ENCODE measurements at places on chromosomes 5 and 9.
A peak's percentile ranks its signal among the peaks of the same experiment; 100 is the strongest.

DNA sequence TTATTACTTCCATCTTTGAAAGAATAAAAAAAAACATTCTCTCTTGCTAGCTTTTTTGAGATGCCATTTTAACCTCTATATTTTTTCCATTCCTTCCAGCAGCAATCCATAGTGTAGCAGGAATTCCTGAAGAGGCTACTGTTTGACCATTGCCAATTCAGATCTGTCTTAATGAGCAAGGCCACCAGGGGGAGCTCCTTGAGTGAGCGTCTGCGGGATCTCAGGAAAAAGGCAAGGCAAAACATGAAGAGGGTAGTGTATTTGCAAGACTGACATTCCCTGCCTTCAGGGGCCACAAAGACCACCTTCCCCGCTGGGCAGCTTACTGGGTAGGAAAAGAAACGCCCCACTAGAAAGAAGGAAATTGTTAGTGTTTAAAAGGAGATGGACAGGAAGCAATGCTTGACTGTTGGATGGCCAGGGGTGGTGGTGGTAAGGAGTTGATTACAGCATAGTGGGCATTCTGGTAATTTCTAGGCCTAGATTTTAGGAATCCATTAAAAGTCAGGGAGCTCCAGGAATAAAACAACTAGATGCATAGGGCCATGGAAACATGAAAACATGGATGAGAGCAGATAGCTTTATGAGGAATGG is 206.6 kb upstream of the HAPLN1 start:
- H3K27me3 ChIP-seq = no peaks in the 10 kb centered on the region
- no peaks in the 10 kb centered on the region for H3K36me3 ChIP-seq
- H3K4me3 ChIP-seq = no peak overlapping the region
- DNase-seq = peak; percentile 76
- H3K27ac ChIP-seq = no peak overlapping the region
- no peaks in the 10 kb centered on the region for H3K4me1 ChIP-seq

- H3K27me3 ChIP-seq = no peaks in the 10 kb centered on the region
- H3K4me1 ChIP-seq = no peaks in the 10 kb centered on the region
- no peak for DNase-seq
- H3K4me3 ChIP-seq = no peak overlapping the region
- H3K36me3 ChIP-seq = no peaks in the 10 kb centered on the region
Measured at GRCh38 chr9:110446171-110446570, 108.5 kb upstream of the TXNDC8 start.

DNA sequence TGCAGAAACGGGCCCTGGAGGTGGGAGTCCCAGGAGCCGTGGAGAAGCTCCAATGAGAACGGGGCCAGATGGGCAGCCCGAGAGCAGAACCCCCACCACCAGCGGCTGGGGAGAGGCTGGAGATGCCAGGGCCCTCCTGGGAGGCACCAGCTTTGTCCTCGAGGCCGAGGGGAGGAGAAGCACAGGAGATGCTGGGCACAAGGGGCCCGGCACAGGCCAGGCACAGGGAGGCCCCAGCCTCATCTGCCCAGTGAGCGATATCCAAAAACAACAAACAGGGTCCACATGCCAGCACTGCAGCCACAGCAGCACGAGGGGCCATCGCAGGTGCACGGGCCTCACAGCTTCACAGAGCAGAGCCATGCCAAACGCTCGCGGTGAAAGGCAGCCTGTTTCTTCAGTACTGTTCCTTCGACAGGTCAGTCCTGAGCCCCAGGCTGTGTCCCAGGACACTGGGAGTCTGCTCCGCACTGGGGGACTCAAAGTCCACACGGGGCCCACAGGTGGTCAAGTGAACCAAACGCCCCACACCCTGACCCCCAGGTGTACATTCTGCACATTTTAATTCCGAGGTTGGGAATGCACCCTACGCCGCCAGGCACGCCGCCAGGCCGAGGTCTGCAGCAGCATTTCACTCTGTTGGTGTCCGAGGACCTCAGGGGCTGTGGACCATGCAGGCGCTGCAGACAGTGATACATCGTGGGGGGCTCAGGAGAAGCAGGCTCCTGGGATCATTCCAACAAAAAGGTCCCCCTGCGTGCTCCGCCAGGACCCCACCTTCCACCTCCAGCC is 9.5 kb downstream of the LPCAT1 start:
- peaks cover 35% of the 10 kb centered on the region for H3K4me1 ChIP-seq
- no peaks in the 10 kb centered on the region for H3K27me3 ChIP-seq
- peak overlapping the region; percentile 79 for H3K27ac ChIP-seq
- H3K4me3 ChIP-seq = no peak overlapping the region

GRCh38 chr5:151578326-151579025 is 12.7 kb downstream of the FAT2 start:
- H3K27ac ChIP-seq = no peak overlapping the region
- no peak for DNase-seq
- no peaks in the 10 kb centered on the region for H3K36me3 ChIP-seq
- no peak overlapping the region for H3K4me3 ChIP-seq

DNA sequence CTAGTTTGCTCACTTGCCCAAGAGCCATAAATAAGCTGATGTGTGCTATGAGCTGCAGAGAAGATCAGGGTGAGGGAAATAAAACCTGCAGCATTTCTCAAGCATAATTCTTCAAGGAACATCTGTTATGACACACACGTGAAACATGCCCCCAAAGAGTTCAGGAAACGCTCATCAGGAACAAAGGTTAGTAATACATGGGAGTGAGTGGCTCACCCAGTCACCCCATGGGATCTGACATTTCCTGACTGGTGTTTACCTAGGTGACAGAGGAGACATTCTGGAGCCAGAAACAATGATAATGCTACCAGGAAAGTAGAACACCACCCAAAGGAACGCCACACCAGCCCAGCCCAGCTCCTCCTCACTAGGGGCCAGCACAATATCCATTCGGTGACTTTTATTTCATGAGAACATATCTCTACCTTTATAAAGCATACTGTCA is 66.0 kb downstream of the FRMD3 start:
- no peaks in the 10 kb centered on the region for H3K27me3 ChIP-seq
- no peak overlapping the region for H3K4me3 ChIP-seq
- H3K27ac ChIP-seq = no peak overlapping the region
- no peaks in the 10 kb centered on the region for H3K36me3 ChIP-seq
